ENCODE measurements at places on chromosomes 12 and 14. TPM values are rescaled to one million over a fixed set of nuclear protein-coding genes. Genes with fewer than 3 reads are reported as not detected.
A peak's percentile ranks its signal among the peaks of the same experiment; 100 is the strongest.

The KRT78 gene
- total RNA-seq = not detected

The RAN gene
- total RNA-seq = 1,744 TPM

The TGM1 gene
- total RNA-seq = 5.2 TPM

The ABCD2 gene
- 0.05 TPM for total RNA-seq

The CEBPE gene
- not detected for total RNA-seq

The CARMIL3 gene
- total RNA-seq = 13.0 TPM

The GLIPR1L1 gene
- 0.69 TPM for total RNA-seq

The PTPRB gene
- total RNA-seq = 3.3 TPM

DNA sequence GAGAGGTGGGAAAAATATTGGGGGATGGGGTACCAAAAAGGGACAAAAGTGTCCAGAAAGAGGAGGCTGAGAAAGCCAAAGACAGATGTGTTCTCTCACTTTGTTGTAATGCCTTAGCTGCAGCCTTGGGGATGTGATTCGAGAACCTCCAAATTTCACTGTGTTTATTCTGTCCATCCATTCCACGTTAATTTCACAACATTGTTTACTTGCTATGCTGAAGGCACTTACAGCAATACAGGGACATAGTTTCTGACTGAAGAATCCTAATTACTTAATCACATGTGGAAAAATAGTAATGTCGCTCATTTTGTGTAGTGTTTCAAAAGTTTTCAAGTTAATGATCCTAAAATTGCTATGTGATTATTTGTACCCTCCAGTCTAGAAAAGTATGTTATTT is 146.2 kb upstream of the SLC38A2 start:
- DNase-seq = no peak
- H3K27ac ChIP-seq = no peak overlapping the region
- no peaks in the 10 kb centered on the region for H3K27me3 ChIP-seq
- no peaks in the 10 kb centered on the region for H3K36me3 ChIP-seq

GRCh38 chr12:22190-22529 is 44.4 kb upstream of the IQSEC3 start:
- H3K27ac ChIP-seq = no peak overlapping the region
- H3K27me3 ChIP-seq = no peaks in the 10 kb centered on the region
- no peak for DNase-seq
- H3K36me3 ChIP-seq = peaks cover 4% of the 10 kb centered on the region
- H3K4me3 ChIP-seq = no peak overlapping the region

GRCh38 chr12:116148844-116149243 is 128.6 kb downstream of the MED13L start:
- no peak overlapping the region for H3K27ac ChIP-seq
- H3K4me3 ChIP-seq = no peak overlapping the region
- no peaks in the 10 kb centered on the region for H3K36me3 ChIP-seq
- H3K27me3 ChIP-seq = no peaks in the 10 kb centered on the region
- peaks cover 41% of the 10 kb centered on the region for H3K4me1 ChIP-seq

- H3K4me3 ChIP-seq = no peak overlapping the region
- 0 out of 2 replicates have a peak, but pooled peaks cover 3% of the 10 kb centered on the region for H3K4me1 ChIP-seq
- H3K36me3 ChIP-seq = no peaks in the 10 kb centered on the region
- H3K27ac ChIP-seq = no peak overlapping the region
- H3K27me3 ChIP-seq = no peaks in the 10 kb centered on the region
Observed at GRCh38 chr12:81417056-81417455, 339.2 kb downstream of the ACSS3 start.

DNA sequence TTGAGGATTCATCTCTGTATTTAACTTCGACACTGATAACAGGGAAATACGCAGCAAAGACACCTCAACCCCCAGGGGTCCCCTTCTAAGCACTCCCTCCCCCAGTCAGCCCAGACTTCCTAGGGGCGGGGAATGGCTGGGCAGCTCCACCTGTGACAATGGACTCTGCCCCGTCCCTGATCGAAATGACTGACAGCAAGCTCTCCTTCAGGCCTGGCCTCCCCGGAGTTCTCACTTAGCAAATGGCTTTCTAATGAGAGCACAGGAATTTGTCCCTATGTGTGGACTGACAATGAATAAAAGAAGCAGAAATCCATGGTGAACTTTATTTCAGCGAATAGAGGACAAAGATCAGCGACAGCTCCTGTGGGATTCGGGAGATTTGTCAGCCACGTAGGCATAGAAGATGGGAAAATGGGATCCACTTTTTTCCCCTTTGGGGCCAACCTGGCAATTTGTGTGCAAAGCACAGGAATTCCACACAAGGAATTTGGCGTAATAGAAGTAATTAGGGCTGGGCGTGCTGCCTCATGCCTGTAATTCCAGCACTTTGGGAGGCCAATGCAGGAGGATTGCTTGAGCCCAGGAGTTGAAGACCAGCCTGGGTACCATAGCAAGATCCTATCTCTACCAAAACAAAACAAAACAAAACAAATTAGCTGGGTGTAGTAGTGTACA is 63.8 kb downstream of the TNFAIP2 start:
- H3K27me3 ChIP-seq = peaks cover 36% of the 10 kb centered on the region
- DNase-seq = peak; percentile 60
- H3K27ac ChIP-seq = 0 out of 2 replicates have a peak overlapping the region, but pooled peaks have one; percentile 20
- H3K4me1 ChIP-seq = peaks cover 31% of the 10 kb centered on the region

- peaks cover 2% of the 10 kb centered on the region for H3K4me1 ChIP-seq
- no peak overlapping the region for H3K27ac ChIP-seq
- peaks cover 49% of the 10 kb centered on the region for H3K27me3 ChIP-seq
- no peaks in the 10 kb centered on the region for H3K36me3 ChIP-seq
- DNase-seq = peak; percentile 83
Observed at GRCh38 chr12:48296586-48297282, 54.0 kb downstream of the ZNF641 start.

GRCh38 chr14:23062002-23062401 is 4.7 kb upstream of the CDH24 start:
- peaks cover 3% of the 10 kb centered on the region for H3K4me1 ChIP-seq
- H3K4me3 ChIP-seq = no peak overlapping the region

- no peak overlapping the region for H3K4me3 ChIP-seq
- H3K36me3 ChIP-seq = no peaks in the 10 kb centered on the region
- peak; percentile 12 for DNase-seq
- H3K4me1 ChIP-seq = peaks cover 3% of the 10 kb centered on the region
- H3K27ac ChIP-seq = no peak overlapping the region
Observed at GRCh38 chr14:32224737-32225377, 21.8 kb upstream of the RNU6-8 start.

DNA sequence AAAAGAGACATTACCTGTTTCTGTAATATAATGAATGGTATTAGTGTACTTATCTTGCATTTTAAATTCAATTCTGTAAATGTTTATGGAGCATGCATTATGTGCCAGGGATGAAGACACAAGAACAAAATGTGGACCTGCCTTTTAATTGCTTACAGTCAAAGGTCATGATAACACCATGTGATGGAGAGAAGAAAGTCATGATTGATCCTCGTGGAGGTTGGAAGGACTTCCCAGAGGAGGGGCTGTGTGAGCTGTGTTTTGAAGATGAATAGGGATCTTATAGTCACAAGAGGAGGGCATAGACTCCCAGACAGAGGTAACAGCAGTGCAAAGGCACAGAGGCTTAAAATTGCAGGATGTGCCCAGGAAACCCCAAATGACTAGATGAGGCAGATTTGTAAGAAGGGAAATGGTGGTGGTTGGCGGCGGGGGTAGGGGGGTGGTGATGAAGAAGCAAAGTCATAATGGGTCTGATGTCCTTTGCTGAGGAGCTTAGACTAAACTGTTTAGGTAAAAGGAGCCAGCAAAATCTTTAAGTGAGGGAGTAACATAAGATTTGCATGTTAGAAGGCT is 151.5 kb downstream of the PRKCH start:
- H3K4me3 ChIP-seq = no peak overlapping the region
- no peak overlapping the region for H3K27ac ChIP-seq
- peaks cover 44% of the 10 kb centered on the region for H3K4me1 ChIP-seq
- no peaks in the 10 kb centered on the region for H3K36me3 ChIP-seq

DNA sequence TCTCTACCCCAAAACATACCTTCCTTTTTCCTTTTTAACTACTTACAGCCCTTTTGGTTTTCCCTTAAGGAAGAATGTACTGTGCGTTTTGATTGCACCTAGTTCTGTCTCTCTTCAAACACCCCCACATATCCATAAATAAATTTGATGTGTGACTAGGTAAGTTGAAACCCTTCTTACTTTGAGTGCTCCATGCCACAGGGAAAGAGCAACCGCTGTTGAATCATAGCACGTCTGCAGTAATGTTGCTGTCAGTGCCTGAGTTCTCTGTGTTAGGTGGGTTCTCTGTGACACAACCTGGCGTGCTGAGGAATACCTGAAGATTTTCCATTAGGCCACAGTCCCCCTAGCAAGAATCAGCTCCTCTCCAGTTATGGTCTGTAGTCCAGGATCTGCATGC is 102.1 kb downstream of the FIGNL2 start:
- H3K36me3 ChIP-seq = peaks cover 6% of the 10 kb centered on the region
- no peak overlapping the region for H3K27ac ChIP-seq
- H3K27me3 ChIP-seq = peaks cover 4% of the 10 kb centered on the region

GRCh38 chr12:45296046-45296586 is 80.2 kb downstream of the ANO6 start:
- no peak for DNase-seq
- H3K4me3 ChIP-seq = no peak overlapping the region
- H3K27ac ChIP-seq = no peak overlapping the region
- peaks cover 18% of the 10 kb centered on the region for H3K4me1 ChIP-seq
- no peaks in the 10 kb centered on the region for H3K36me3 ChIP-seq
- H3K27me3 ChIP-seq = no peaks in the 10 kb centered on the region

DNA sequence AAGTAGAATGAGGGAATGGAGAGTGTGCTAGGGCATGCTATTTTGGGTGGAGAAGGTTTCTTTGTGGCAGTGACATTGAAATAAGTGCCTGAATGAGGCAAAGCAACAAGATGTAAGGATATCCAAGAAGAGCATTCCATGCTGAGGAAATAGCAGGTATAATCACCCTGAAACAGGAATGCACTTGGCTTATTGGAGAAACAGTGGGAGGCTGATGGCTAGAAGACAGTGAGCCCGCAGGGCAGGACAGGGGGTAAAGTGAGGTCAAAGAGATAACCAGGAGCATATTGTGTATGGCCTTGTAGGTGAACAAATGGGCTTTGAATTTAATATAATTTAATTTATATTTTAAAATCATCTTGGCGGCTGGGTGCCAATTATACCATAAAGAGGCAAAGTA is 877.0 kb downstream of the DIO2 start:
- H3K4me1 ChIP-seq = peaks cover 50% of the 10 kb centered on the region
- H3K36me3 ChIP-seq = peaks cover 5% of the 10 kb centered on the region
- no peak overlapping the region for H3K4me3 ChIP-seq
- H3K27ac ChIP-seq = no peak overlapping the region
- DNase-seq = peak; percentile 13
- peaks cover 50% of the 10 kb centered on the region for H3K27me3 ChIP-seq

DNA sequence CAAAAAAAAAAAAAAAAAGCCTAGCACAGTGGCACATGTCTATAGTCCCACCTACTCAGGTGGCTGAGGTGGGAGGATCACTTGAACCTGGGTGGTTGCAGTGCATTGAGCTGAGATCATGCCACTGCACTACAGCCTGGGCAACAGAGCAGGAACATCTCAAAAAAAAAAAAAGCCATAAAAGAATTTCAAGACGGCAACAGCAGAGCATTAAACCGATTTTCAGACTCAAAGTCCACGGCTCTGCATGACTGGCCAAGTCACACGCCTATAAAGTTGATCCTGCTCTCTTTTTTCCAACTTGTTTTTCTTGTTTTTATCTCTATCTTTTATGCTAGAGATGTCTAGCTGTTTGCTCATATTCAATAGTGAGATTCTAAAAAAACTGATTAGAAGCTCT is 45.3 kb downstream of the FBXO34 start:
- peaks cover 11% of the 10 kb centered on the region for H3K27me3 ChIP-seq
- H3K27ac ChIP-seq = no peak overlapping the region
- DNase-seq = no peak
- no peak overlapping the region for H3K4me3 ChIP-seq
- peaks cover 40% of the 10 kb centered on the region for H3K36me3 ChIP-seq
- H3K4me1 ChIP-seq = no peaks in the 10 kb centered on the region

- H3K27me3 ChIP-seq = no peaks in the 10 kb centered on the region
- 0 out of 2 replicates have a peak, but pooled peaks cover 4% of the 10 kb centered on the region for H3K4me1 ChIP-seq
- H3K27ac ChIP-seq = no peak overlapping the region
- H3K4me3 ChIP-seq = no peak overlapping the region
- H3K36me3 ChIP-seq = no peaks in the 10 kb centered on the region
Observed at GRCh38 chr14:78075555-78076277, 94.5 kb upstream of the NRXN3 start.

DNA sequence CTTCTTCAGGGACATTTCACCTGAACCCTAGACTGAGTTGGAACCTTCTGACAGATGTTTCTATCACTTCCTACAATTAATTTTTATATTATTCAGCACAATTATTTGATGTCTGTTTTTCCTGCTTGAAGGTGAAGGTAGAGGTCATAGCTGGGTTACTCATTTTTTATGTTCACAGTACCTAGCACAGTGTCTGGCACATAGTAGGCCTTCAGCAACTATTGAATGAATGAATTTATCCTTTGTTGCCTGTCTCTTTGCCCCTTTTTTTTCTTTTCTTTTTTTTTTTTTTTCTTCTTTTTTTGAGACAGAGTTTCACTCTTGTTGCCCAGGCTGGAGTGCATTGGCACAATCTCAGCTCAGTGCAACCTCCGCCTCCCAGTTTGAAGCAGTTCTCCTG is 29.5 kb upstream of the FAM177A1 start:
- H3K27ac ChIP-seq = no peak overlapping the region
- peaks cover 46% of the 10 kb centered on the region for H3K36me3 ChIP-seq
- H3K4me3 ChIP-seq = no peak overlapping the region
- DNase-seq = no peak

- peak overlapping the region; percentile 93 for H3K4me3 ChIP-seq
- H3K27me3 ChIP-seq = no peaks in the 10 kb centered on the region
- peak; percentile 78 for DNase-seq
- peaks cover 33% of the 10 kb centered on the region for H3K4me1 ChIP-seq
Observed at GRCh38 chr12:49827401-49828099, 663 bp downstream of the NCKAP5L start.

GRCh38 chr12:45914090-45914489 is 76.3 kb downstream of the SCAF11 start:
- peaks cover under 1% of the 10 kb centered on the region for H3K36me3 ChIP-seq
- no peak overlapping the region for H3K4me3 ChIP-seq
- H3K27me3 ChIP-seq = no peaks in the 10 kb centered on the region
- H3K4me1 ChIP-seq = no peaks in the 10 kb centered on the region
- DNase-seq = no peak

- DNase-seq = no peak
- no peak overlapping the region for H3K27ac ChIP-seq
- peaks cover 2% of the 10 kb centered on the region for H3K36me3 ChIP-seq
Observed at GRCh38 chr14:89833120-89833532, 121.4 kb downstream of the EFCAB11 start.

DNA sequence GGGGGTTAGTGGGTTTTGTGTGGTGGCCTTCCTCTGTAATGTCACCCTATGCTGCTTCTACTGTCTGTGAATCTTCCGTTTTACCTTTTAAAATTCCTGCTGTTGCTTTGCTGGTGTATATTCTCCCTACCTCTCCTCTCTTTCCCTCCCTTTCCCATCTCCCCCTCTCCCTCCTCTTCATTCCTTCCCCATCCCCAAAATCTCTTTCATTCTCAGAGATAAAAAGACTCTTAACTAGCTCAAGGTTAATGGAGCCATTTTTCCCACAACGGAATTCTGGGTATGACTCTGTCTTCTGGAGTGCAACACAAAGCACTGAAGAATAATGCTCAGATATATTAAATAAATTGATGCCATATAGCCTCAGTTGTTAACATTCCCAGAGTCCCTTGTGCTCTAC is 148.1 kb downstream of the EGLN3 start:
- H3K36me3 ChIP-seq = no peaks in the 10 kb centered on the region
- H3K27me3 ChIP-seq = peaks cover 25% of the 10 kb centered on the region
- H3K4me1 ChIP-seq = peaks cover 22% of the 10 kb centered on the region

All from WTC11 (cell line).